ENCODE measurements at places on chromosomes 7 and 10.

GRCh38 chr7:2821161-2821841 lies 22.8 kb downstream of the GNA12 start:
- DNase-seq = no peak

- DNase-seq = no peak
Measured at GRCh38 chr10:78004215-78005026, 24.9 kb downstream of the POLR3A start.

DNA sequence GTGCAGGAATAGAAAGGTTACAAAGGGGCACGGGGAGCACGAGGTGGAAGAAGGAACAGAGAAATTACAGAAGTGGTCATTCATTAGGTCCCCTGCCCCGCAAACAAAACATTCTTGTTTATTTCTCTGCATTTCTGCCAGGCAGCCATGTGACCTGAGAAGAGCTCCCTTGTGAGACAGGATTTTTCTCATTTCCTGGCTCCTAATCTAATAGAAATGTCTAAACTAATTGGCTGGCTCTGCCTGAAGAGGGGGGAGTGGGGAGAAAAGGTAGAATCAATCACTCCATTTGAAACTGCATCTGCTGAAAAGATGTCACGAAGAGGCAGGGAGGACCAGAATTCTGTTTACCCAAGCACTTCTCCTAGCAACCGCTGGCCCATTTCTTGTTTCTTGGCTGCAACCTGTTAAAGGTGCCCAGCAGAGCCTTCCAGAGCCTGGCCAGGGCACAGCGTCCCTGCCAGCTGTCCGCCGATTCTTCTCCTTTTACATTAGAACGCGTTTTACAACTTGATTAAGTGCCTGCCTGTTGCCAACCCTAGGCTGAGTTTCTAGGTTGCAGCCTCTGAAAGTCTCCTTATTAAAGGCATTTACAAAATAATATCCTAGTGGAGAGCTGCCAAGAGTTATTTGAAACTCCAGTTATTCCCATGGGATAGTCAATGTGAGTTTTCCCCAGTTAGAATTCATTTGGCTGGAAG lies 1227.6 kb downstream of the TYW1 start:
- no peak for DNase-seq

DNA sequence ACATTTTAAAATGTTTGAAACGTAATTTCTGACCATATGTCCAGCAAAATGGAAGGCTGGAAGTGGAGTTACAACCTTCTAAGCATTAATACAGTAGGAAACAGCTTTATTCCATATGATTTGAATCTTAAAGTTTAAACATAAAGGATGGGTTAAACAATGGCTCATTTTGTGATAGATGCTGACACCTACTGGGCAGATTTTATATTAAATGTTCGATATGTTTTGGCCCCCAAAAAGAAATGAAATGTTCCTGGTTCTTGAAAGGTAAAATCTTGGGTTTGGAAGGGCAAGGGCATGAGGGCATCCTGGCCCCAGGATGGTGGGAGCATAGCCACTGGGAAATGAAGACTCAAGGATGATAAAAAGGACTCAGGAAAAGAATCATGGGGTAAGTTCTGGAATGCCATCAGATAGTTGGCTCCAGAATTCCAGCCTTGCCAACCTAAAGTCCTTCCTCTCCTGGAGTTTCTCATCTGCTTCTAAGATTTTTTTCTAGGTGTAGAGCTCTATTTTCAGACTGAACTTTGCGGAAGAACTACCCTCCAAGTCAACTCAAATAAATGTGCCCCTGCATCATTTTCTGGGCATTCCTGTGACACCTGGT lies 34.6 kb upstream of the SLC35G1 start:
- no peak for DNase-seq

- DNase-seq = no peak
Measured at GRCh38 chr10:5648494-5649457, 17.6 kb downstream of the ASB13 start.

DNA sequence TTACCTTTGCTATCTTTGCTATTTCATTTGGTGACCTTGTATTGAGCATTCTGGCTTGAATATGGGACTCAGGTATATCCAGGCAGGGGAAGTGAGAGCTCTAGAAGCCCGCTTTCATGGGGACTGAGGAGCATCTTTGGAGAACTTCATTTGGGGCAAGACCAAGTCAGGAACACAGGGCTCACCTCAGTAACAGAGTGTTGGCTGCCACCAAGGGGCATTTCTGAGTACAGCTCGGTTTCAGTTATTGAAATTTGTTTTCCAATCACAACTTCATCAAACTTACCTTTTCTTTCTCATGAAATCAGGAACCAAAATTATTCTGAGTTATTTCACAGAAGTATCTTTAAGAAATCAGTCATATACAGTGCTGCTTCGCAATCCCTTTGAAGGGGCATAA lies 337.2 kb downstream of the C7orf25 start:
- DNase-seq = no peak

- DNase-seq = no peak
Measured at GRCh38 chr10:85557077-85557476, 809.5 kb downstream of the GRID1 start.

DNA sequence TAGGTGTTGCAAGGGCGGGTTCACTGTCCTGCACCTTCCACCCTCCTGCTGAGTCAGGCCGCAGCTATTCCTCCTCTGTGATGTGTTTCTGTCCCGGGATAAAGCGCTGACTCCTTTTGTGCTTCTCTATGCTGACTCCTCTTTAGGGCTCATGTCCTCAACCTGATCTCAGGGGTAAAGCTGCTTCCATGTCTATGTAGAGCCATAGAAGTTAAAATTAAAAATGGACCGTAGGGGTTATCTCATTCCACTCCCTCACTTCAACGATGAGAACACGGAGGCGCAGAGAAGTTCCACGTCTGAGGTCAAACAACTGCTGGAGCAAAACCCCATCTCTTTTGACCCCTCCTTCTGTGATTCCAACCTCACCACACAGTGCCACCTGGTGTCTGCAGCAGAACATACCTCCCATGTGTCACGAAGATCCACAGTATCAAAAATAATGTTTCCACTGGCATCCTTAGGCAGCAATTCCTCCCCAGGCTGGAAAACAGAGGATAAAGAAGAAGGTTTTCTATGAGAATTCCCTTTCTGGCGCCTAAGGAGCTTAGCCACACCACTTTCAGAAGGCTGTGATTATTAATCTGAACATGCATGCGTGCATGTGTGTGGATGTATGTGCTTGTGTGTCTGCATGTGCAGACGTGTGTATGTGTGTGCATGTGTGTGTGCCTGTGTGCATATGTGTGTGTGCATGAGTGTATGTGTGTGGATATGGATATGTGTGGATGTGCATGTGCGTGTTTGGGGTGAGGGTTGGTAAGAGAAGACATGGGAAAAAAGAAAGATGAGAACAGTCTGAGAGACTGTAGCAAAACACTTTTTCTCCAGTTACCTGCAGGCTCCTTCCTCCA lies 81.2 kb upstream of the UCN3 start:
- DNase-seq = no peak

DNA sequence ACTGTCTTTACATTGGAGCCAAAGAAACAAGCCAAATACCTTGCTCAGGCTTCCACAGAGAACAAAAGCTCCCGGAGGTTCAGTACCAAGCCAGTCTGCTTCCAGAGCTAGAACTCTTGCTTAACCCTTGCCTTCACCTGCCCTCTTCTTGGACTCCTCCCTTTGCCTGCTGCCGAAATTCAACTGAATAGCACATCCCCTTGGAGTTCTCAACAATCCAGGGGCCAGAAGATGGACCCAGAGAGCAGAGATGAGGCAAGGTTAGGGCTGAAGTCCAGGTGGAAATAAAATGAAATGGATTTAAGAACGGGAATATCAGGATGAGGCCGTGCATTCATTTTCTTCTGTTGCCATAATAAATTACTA lies 876 bp upstream of the PIK3AP1 start:
- DNase-seq = no peak

GRCh38 chr10:127813290-127813689 lies 76.3 kb downstream of the FOXI2 start:
- DNase-seq = no peak

DNA sequence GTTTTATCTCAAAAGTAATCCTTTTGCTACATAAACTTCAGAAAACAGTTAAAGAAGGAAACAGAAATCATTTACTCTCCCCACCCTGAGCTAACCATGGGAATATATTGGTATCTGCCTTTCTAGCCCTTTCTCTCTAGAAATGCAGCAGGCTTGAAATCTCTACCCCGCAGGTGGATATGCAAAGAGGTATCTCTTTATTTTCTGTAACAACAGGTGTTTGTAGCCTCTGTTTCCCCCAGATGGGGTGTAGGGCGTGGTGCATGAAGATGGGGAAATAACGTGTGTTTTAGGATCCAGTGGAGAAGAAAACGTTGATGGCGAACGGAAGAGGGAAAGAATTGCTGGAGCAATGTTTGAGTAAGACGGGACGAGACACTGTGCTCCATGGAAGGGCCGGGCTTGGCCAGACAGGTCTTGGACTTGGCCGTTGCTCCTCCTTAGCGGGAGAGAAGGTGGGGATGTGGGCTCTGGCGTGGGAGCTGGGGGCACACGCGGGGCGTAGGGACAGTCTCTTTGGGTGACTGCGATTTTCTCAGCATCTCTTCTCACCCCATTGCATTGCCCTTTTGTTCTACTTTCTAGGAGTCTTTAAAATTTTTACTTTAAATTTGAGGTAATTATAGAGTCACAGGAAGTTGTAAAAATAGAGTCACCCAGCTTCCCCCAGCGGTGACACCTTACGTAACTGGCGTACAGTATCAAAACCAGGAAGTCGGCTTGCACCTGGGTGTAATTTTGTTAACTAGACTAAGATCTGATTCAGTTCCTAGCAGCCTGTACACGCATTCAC lies 82.9 kb downstream of the ELFN1 start:
- no peak for DNase-seq

GRCh38 chr10:62769574-62770242 lies 34.8 kb upstream of the ADO start:
- no peak for DNase-seq

GRCh38 chr10:77892021-77892739 lies 34.4 kb downstream of the DLG5 start:
- DNase-seq = no peak

GRCh38 chr7:1113548-1113885 lies 25.6 kb downstream of the GPER1 start:
- DNase-seq = no peak

DNA sequence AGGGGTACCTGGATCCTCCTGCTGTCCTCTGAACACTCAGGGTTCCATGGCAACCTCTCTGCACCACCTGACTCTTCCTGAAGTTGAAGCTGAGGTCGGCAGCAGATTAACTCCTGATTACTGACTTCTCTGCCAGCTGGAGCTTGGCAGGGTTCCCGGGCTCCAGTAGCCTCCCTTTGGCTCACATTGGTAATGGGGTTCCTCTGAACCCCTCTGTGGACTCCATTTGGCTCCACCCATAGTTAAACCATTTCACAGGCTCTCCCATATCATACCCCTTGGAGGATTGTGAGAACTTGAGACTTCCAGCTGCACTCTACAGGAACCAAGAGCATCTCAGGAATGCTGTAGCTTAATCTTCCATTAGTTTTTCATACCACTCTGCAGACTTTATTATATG lies 292.5 kb downstream of the HDAC9 start:
- DNase-seq = no peak

- DNase-seq = no peak
Measured at GRCh38 chr7:36224934-36225858, 72.1 kb downstream of the EEPD1 start.

DNA sequence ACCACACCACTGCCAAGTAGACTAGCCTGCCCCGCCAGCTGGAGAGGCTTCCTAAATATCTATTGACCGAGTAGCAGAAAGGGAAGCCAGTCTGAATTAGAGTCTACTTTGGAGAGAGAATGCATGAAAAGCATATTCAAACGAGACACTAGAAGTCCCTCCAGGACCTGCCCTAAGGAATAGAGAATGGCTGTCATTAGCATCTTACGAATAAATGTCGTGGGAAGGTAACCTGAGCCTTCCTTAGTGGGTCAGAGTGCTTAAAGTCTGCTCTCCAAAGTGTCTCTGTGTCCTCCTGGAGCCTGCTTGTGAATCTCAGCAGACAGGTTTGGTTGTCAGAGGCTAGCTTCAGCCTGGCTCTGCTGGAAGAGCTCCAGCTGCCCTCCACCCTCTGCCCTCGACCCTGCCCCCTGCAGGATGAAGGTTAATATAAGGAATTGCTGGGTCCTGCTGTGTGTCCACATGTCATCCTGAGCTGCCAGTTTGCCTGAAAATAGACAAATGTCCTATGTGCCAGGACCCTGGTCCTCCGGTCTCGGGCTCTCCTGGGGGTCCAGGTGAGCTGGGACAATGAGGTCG lies 33.4 kb downstream of the FAM241B start:
- no peak for DNase-seq

DNA sequence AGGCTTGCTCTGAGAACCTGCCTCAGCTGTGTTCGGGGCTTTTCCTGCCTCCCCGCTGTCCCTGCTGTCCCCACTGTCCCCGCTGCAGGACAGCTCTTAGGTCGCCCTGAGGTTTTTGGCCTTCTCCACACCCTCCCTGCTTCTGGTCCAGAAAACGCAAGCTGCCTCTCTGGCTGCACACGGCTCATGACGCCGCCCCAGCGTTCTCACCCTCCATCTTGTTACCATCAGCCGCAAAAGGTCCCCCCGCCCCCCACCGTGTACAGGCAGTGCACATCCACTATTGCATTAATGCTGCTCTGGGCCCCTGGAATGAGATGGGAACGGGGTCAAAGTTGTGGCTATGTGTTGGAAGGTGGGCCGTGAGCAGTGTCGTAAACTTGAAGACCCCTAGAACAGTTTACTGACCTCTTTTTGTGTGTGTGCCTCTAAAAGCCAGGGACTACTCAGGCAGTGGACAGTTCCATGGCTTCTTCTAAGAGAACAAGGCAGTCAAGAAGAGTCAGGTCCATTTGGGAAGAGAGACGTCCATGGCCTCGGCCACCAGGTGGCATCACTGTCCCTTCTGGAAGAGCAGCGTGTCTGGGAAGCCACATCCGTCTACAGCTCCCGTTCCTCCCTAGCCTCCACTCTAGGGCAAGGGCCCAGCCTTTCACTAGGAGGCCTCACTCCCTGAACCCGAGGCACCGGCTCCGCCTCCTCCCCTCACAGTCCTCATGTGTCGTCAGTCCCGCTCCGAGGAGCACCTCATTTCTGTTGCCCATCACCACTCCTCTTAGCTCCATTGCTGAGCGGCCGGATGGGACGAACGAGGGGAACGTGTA lies 38.5 kb upstream of the MKRN1 start:
- DNase-seq = peak; percentile 54

DNA sequence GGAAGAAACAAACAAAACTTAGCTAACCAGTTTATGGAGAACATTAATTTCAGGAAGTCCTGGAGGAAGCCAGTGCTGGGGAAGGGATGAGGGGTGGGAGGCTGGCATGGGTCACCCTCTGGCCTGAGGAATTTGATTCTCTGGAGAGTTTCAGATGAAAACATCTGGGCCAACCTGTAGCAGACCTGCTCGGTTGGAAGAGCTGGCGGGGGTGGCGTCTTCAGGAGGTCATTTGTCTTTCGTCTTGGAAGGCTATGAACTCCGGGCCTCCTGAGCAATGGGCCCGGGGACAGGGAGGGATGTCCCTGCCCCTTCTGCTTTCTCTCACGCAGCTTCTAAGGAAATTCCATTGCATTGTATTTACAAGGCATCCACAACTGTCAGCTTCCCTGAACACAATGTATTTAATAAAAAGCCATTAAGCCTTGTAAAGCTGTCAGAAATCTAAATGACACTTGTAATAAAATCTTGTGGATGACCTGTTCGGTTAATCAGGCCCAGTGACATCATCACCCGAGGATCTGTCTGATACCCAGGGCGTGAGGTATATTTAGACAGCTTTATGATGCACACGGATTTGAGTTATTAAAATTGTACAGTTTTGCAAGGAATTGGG lies 250.5 kb downstream of the RAB11FIP2 start:
- DNase-seq = no peak

- DNase-seq = no peak
Measured at GRCh38 chr10:17236468-17237148, 8.6 kb downstream of the VIM start.

GRCh38 chr10:3764626-3765112 lies 20.3 kb downstream of the KLF6 start:
- no peak for DNase-seq
